Stimulated activated CD4-positive, alpha-beta T cell treated with anti-CD3 and anti-CD28 coated beads, Interleukin-1b, Interleukin-23, amount 100 ng/mL, for 48 hours (primary cell): ENCODE measurements at places on chromosomes 16 and 17.

GRCh38 chr17:57544834-57545463 lies 200.2 kb downstream of the CCDC182 start:
- DNase-seq, result no peak

GRCh38 chr17:7439462-7440112 lies at the start of gene FGF11:
Gene FGF11 (plus strand): TSS chr17:7439512. CDS start chr17:7439621, 109 bp downstream.
- DNase-seq, result no peak

- DNase-seq, result no peak
Observed at GRCh38 chr16:20610211-20610891, 34.2 kb upstream of the ACSM2B start.

DNA sequence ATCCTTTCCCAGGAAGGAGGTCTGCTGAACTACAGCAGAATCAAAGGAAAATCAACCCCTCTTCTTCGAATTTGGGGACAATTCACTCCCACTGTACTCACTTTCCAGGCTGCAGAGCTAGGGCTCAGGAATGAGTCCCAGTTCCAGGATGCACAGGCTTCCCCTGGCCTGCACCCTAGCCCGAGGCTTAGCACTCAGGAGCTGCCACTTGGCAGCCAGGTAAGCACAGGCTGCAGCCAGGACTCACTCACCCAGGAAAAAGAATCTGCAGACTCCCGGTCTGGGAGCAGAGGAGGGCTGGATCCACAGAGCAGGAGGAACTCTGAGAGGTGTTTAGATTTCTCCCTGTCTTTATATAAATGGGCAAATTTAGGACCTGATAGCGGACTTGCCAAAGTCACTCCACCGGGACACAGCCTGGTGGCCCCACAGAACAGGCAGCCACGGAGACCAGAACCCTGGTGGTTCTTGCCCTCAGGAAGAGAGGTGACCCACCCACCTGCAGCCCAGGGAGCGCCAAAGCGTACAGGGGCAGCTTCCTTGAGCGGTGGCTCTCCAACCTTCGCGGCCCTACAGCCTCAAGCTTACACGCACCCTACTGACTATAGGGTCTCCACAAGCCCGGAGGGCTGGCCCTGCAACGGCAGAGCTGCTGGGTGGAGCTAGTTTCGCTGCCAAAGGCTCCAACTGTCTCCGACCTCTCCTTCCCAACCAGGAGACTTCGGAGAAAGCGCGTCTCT lies 4.8 kb downstream of the CBLN1 start:
- DNase-seq, result no peak

DNA sequence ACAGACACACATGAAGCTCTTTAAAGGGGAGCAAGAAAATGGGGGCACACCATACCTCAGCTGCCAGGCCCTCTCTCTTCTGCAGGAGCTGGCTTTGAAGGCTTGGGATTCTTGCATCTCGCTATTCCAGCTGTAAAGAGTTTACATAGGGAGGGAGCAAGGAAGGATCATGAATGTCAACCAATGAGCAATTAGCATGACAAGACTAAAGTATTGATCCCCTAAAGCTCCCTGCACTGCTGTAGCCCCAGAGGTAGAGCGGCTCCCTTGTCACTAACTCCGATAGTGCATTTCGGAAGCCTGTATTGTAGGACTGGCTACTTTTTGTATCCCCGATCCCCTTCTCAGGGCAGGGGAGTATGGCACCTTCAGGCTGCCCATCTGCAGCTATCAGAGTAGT lies 113.4 kb upstream of the PMFBP1 start:
- DNase-seq, result no peak

DNA sequence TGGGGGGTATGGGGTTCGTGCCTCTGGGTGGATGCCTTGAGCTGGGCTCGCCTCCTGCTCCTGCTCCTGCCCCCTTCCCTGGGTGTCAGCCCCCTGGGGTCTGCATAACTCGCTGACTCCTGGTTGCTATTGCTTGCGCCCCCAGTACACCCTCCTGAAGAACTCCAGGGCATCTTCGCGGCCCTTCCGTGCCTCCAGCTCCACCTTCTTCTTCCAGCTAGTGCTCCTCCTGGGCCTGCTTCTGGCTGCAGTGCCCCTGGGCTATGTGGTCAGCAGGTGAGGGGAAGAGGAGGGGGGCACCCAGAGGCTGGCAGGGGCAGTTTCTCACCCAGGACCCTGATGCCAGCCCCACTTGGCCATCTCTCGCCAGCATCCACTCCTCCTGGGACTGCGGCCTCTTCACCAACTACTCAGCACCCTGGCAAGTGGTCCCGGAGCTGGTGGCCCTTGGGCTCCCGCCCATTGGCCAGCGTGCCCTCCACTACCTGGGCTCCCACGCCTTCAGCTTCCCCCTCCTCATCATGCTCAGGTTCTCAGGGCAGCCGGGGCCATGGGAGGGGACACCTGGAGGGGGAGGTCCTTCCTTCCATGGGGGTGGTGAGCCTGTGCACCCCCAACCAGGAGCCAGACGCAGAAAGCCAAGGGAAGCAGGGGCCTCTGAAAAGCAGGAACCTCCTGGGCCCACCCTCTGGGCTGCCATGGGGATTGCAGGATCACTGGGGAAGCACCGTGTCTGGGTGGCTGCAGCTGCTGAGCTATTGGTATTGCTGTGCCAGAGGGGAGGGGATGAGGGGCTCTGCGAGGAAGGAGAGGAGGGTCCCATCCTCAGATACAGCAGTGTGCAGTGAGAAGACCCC lies 7.8 kb upstream of the C17orf99 start:
- no peak for DNase-seq

GRCh38 chr17:752620-753219 lies 656 bp upstream of the GEMIN4 start:
- DNase-seq, result no peak

- DNase-seq, result no peak
Observed at GRCh38 chr16:74083541-74083940, 213.1 kb upstream of the PSMD7 start.
